ENCODE measurements at places on chromosomes 16 and 17.

- DNase-seq, result no peak
Observed at GRCh38 chr17:71649941-71650350, 470.9 kb upstream of the SOX9 start.

DNA sequence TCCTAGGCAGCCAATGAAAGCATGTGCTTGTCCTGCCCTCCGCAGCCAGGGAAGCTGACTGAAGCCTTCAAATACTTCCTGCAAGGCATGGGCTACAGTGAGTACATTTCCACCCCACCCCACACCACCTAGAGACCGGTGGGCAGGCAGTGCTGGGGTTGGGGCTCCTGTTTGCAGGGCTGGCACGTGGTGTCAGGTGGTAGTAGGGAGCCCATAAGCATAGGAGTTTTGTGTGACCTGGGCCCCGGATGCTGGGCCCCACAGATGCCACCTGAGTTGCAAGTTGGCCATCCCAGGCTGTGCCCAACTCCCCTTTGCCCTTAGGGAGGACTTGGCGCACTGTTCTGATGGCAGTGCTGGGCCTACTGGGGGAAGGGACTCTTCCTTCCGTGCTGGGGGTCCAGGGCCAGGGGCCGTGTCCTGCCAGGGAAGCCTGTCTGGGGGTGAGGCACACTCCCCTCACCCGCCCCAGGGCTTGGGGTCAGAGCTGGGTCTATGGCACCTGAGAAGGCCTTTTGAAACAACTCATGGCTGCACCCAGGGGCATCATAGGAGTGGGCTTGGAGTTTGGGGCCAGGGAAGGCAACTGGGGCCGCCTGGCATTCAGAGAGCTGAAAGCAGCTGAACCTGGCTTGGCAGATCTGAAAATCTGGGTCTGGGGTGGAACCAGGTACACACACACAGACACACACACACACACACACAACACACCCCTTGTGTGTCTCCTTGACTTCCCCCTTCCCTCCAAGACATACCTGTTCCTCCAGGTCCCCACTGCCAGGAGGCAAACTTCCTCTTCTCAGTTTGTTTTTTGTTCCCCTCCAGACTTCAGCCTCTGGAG is 5.8 kb upstream of the SETD6 start:
- no peak for DNase-seq

DNA sequence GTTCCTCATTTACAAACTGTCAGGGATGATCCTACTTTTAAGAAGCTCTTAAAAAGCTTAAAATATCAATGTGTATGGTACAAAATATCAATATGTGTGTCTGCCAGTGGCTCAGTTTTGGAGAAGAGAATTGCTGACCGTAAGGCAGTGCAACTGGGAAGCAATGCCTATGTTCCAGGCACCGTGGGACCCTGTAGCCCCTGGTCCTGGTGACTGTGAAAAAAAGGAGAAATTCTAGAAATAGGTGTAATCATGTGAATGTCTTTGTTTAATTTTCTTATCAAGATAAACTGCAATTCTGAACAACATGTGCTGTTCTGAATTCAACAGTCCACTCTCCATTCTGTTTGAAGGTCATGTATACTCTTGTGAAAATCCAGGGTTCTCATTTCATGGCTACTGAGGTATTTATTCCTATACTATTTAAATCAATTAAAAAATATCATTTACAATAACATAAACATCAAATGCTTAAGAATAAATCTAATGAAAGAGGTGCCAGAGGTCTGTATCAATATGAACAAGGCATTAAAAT is 9.4 kb upstream of the HP start:
- DNase-seq, result no peak

- no peak for DNase-seq
Observed at GRCh38 chr16:56309008-56309407, 116.3 kb downstream of the AMFR start.

Data from nephron progenitor cell (in vitro differentiated cells).